BJ (cell line): ENCODE measurements at places on chromosomes 6 and 20. TPM values are rescaled to one million over a fixed set of nuclear protein-coding genes. Genes with fewer than 3 reads are reported as not detected.

DNA sequence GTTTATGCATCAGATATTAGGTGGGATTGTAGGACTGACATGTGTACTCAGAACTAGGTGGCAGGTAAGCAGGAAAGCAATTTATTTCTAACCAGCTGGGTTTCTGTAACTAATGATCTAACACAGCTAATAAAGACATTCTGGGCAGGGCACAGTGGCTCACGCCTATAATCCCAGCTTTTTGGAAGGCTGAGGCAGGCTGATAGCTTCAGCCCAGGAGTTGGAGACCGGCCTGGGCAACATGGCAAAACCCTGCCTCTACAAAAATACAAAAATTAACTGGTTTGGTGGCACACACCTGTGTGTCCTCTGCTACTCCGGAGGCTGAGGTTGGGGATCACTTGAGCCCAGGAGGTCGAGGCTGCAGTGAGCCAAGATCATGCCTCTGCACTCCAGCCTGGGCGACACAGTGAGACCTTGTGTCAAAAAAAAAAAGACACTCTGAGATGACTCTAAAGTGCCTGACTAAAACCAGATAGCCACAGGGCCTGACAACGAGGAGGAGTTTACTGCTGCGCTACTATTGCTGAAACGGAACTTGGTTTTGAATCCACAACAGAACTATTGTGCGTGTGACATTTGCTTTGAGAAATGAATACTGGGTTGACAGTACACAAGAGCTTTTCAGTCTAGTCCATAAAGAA lies 29.2 kb upstream of the CEP85L start:
- no peak for DNase-seq

DNA sequence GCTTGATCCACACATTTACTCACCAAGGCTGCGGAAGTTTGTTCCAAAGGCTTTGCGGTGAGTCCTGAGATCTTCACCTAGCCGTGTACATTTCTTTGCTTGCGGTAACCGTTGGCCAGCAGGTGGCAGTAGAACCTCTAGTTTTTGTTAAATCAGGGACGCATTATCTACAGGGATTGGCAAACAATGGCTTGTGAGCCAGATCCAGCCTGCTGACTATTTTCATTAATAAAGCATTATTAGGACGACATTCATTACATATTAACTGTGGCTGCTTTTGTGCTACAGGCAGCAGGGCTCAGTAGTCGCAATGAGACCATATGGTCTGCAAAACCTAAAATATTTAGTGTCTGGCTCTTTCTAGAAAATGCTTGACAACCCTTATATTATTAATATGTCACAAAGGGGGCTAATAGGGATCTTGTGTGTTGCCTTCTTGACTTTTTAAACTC lies 174.1 kb downstream of the DOK5 start:
- peak; percentile 1 for DNase-seq

GRCh38 chr6:22106961-22107360 lies 189.9 kb downstream of the PRL start:
- no peak for DNase-seq

- no peak for DNase-seq
These were observed 499.0 kb upstream of the SULF2 start for GRCh38 chr20:48284315-48284714.

GRCh38 chr20:53037621-53038020 lies 65.5 kb downstream of the TSHZ2 start:
- no peak for DNase-seq

- DNase-seq, result no peak
These were observed 71.8 kb downstream of the SSR1 start for GRCh38 chr6:7241160-7241559.

DNA sequence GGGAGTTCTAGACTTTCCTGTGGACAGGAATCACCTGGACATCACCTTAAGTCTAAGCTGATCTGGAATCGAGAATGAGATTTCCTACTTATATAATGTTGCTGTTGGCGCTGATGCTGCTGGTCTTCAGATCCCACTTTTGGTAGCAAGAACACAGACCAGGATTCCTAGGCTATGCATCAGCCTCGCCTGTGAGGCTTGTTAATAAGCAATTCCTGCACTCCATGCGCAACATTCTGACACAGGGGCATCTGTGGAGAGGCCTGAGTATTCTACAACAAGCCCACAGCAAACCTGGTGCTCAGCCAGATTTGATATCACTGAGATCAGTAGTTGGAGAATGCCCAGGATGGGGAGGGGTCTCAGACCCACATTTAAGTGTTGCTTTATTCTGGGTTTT lies 52.0 kb upstream of the TRIM26 start:
- no peak for DNase-seq

DNA sequence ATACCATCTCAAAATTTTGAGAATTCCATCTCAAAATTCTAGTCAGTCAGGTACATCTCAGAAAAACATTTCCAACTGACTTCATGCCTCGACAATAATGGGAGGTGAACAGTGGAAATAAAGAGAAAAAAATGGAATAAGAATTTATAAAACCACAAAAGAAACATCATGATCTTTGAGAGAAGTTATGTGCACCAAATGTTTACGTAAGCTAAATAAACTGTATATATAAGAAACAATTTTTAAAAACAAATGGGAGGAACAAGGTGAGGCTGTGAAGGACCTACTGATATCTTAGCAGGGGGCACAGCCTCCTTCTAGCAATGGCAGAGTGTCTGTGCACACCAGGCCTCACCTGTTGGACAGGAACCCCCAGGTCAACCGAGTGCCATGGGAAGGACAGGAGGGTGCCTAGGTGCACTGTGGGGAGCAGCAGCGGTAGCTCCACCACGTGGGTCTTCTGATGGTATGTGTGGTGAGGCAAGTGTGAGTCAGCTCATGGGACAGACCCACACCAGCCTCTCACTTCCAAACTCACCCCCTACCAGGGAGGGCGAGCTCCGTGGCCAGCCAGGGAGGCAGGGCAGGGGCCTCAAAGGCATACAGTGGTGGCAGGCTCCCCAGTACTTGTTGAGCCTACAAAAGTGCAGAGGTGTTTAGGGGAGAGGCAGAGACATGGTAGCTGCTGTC lies 23.2 kb downstream of the DIDO1 start:
- no peak for DNase-seq

DNA sequence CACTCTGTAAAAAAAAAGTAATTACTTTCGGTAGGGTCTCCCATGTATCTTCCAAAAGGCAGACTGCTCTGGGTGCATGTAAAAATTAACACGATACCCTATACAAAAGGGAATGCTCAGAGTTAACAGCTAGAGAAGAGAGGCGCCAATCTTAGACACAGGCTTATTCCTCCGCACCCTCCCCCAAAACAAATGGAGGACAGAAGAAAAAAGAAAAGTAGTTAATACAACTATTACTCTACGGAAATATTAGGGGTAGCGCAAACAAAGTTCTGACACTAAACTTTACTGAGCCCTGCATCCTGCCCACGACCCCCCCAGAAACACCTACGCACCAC lies 331 bp upstream of the UFL1 start:
- no peak for DNase-seq

DNA sequence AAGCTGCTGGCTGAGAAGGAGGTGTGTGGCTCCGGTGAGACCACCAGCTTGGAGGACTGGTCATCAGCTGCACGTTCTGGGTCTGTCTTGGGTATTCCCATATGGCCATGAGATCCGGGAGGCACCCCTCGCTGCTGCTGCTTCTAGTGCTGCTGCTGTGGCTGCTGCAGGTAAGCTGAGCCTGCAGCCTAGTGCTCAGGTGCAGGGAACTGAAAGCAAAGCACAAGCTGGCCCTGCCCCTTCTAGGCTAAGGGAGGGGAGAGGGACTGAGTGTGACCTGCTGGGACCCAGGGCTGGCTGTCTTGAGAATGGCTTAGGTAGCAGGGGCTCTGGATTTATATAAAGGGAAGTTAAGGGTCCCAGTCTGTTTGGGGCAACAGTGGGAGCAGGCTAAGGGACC lies 403 bp downstream of the CDH26 start:
- no peak for DNase-seq

DNA sequence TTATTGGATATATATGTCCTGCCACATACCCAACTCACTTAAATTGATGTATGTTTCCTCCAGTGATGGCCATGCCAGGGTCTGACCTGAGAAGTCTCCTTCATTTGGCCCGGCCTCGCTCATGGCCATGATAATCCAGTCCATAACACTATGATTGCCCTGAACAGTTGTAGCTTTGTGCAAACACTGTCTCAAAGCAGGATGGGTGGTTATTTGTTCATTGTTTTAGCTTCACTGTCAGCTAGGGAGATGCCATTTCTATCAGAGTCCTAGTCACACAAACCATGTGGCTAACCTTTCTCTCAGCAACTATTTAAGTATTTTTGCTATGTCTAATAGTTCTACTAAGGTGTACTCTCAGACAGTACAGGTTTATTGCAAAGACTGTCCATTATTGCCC lies 47.6 kb upstream of the ZNF337 start:
- DNase-seq, result no peak

GRCh38 chr6:24517659-24518543 lies 23.1 kb downstream of the ALDH5A1 start:
- DNase-seq, result no peak

DNA sequence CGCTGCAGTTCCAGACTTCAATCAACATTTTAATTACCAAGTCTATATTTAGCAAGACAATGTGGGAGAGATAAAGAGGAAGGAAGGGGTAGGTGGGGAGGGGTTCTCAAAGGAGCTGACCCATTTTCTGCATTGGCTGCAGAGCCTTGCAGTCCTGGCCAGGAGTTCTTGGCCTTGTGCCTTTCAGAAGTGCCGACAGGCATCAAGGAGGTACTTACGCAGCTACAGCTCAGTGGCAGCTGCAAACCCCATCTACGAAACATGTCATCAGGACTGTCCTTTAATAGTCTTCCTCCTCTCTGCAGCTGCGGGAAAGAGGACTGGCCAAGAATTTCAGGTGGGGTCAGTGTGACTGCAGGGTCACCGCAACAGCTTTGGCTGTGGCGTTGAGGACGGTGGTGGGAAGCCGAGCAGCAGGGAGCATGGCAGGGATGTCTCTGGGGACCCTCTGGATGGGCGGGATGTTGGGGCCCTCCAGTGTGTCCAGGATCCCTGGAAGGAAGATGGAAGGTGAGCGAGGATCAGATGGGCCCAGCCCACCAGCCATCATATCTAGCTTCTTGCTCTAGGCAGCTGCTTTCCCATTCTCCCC lies 1.8 kb upstream of the LRRC73 start:
- DNase-seq, result no peak

GRCh38 chr20:3543901-3544507 lies 73.2 kb downstream of the ATRN start:
- DNase-seq, result no peak

- no peak for DNase-seq
These were observed 14.1 kb upstream of the THBD start for GRCh38 chr20:23063581-23063980.

GRCh38 chr20:50569864-50570836 lies 60.0 kb downstream of the PTPN1 start:
- DNase-seq, result no peak

- DNase-seq, result no peak
These were observed 154.4 kb downstream of the DST start for GRCh38 chr6:56488281-56488680.

DNA sequence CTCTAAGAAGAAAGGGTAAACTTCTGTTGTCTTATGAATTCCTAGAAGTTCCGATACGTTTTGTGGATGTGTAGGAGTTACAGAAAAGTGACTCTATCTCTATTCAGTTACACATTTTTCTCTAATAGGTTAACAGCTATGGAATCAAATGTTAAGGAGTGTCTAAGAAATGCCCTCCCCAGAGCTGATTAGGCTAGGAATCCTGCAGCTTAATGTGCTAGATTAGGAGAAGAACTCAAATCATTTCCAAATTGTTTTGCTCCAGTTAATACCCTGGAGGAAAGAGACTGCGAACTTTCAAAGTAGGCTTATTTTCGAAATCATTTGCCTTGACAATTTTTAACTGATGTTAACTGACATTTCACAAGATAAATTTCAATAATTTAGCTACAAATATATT lies 51.9 kb downstream of the IBTK start:
- DNase-seq, result no peak

- no peak for DNase-seq
These were observed 11.2 kb upstream of the MRPS18A start for GRCh38 chr6:43698584-43699349.

- DNase-seq, result no peak
These were observed 3.2 kb upstream of the IRF4 start for GRCh38 chr6:388202-388903.

DNA sequence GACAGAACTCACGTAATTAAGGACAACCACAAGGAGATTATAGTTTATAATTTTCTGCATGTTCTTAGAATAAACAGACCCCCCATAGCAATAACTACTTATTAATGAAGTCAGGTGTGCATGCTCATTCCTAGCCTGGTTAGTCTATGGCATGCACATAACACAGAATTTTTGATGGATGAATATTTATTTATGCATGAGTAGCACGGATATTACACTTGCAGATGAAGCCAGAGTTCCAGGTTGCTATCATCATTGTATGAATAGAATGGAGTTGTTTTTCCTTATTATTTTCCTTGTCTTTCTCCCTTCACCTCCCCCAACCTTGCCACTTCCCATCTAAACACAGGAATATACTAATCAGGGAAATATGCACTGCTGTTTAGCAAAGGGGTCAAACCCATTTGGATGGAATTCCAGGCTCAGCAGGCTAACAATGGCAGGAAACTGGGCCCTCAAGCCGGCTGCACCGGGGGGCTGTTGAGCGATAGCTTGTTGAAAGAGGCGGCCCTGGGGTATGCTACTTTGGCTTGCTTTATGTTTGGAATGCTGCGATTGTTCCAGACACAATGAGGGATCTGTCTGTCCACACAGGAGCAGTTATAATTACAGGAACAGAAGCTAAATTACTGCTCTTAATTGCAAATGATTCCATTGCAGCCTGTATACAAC lies 112.6 kb downstream of the TMEM170B start:
- DNase-seq, result no peak

GRCh38 chr20:38054647-38055046 lies 21.1 kb downstream of the RPRD1B start:
- no peak for DNase-seq

- no peak for DNase-seq
These were observed 70.0 kb downstream of the PTPN1 start for GRCh38 chr20:50580016-50580747.

DNA sequence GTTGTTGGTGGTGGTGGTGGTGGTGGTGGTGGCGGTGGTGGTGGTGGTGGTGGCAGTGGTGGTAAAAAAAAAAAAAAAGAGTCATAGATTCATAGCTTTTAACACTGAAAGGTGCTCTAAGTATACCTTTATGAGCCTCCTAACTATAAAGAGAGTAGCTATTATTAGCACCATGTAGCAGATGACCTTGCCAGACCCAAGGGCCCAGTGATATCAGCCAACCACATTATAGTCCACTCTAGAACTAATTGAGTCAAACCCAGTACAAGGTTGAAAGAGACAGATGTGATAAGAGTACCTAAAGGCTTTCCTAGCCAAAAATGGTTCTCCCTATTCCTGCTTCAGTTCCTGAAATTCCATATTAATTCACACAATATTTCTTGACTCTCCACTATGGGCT lies 245.3 kb downstream of the HACE1 start:
- DNase-seq, result no peak

Gene ARMC12
- polyA plus RNA-seq, result 0.56 and 0.96 TPM in 2 replicates

Gene AVP
- not detected in 2 replicates for polyA plus RNA-seq

Gene PRDM1
- polyA plus RNA-seq, result 4.6 and 5.2 TPM in 2 replicates

Gene NKAIN2
- not detected in 2 replicates for polyA plus RNA-seq

Gene SPATS1
- polyA plus RNA-seq, result not detected in 2 replicates

Gene SLC22A7
- not detected in 2 replicates for polyA plus RNA-seq

Gene BFSP1
- polyA plus RNA-seq, result 2.3 and 2.4 TPM in 2 replicates

Gene HLA-DRA
- not detected in 2 replicates for polyA plus RNA-seq

Gene CLPSL2
- polyA plus RNA-seq, result not detected in 2 replicates

Gene PAK5
- polyA plus RNA-seq, result not detected in 2 replicates

Gene MEI4
- not detected in 2 replicates for polyA plus RNA-seq

Gene TGM3
- not detected in 2 replicates for polyA plus RNA-seq

Gene CAP2
- 84.4 and 99.1 TPM in 2 replicates for polyA plus RNA-seq
